ENCODE measurements at places on chromosomes 7 and 10.

- DNase-seq: no peak
These were observed 70.6 kb downstream of the REEP3 start for GRCh38 chr10:63591600-63592379.

DNA sequence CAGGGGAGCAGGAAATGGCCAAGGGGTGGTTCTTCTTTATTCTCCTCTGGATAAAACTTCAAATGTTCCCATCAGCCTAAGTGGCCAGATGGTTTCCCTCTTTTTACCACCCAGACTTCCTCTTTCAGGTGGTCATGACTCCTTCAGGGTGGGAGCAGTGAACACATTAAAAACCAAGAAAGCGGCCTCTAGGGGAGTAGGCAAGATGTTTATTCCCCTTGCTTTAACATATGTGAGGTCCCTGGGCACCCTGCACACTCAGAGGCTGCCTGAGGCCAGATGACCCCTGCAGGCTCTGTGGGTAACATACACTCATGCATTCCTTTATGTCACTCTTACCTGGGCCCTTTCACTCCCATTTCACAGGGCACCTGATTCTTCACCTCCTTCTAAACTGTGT is 357.4 kb downstream of the ABCA13 start:
- no peak for DNase-seq

- no peak for DNase-seq
These were observed 243.6 kb upstream of the RHOBTB1 start for GRCh38 chr10:61187601-61188000.

GRCh38 chr7:26337232-26337865 is 45.7 kb downstream of the SNX10 start:
- no peak for DNase-seq

GRCh38 chr10:104437226-104437625 is 83.6 kb downstream of the CFAP58 start:
- no peak for DNase-seq

DNA sequence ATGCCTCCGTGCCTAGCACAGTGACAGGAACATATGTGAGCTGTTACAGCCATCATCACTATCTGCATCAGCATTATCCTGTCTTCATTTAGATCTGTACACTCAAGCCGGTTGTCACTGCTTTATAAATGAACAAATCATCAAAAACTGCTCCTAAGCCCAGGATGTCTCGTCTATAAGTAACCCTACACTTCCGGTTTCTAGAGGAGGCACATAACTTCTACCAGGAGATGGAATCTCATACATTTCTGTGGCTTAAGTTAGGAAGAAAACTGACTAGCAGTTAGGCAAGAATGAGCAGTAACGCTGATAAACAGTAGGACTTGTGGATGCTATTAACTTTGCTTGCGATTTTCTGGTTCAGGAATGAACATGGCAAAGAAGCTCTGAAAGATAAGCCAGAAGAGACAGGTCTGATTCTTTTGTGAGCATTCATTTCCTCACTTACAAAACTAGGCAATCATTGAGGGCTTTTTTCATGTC is 1199.2 kb downstream of the SORCS3 start:
- DNase-seq: no peak

DNA sequence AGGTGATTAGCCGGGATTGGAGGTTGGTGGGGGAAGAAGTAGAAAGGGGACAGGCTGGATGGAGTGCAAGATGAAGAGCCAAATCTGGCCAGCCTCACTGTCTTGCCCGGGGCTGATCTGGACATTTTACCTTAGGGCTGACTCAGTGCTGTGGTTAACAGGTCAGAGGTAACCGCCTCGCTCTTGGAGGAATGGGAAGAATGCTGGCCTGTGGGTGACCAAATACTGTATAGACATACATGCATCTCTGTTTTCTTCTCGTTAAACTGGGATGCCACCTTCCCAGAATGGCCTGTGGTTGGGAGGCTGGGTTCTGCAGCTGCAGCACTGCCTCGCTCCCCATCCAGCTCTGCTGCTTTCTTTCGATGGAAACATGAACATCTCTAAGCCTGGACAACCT is 120.0 kb downstream of the SEC23IP start:
- DNase-seq: no peak

GRCh38 chr10:126215746-126216631 is 172.3 kb downstream of the ADAM12 start:
- no peak for DNase-seq

DNA sequence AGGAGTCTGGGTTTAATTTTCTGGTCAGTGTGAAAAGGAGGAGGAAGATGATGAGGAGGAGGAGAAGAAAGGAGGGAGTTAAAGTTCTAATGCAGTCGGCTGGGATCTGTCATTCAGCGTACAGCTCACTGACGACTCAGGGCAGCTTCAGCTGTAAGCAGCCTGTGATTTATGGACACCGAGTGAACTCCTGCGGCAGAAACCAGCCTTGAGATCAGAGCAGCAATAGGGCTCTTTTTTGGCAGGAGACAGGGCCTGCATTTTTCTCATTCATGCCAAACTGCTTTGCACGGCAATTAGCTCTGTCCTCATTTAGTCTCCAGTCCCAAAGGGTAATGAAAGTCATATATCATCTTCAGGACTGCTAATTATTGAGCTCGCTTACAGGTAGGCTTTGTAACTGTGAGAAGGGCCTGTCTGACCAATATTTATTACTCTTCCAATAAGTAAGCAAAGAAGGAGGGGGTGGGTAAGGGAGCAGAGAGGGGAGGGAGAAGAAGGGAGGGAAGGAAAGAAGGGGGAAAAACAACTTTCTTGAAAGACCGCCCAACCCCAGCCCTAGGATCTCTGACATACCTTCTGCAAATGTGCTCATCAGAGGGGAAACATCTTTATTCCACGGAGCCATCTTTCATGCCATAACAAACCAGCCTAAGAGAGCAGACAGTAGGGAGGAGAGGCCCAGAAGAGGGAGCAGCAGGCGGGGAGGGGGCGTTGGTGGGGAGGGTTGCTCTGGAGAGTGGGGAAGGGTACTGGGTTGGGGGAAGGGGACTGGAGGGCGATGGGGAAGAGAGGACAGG is 48.1 kb upstream of the COMTD1 start:
- no peak for DNase-seq

- no peak for DNase-seq
These were observed 58.9 kb downstream of the CALML3 start for GRCh38 chr10:5583525-5584175.

GRCh38 chr10:75487087-75487754 is 55.8 kb downstream of the LRMDA start:
- DNase-seq: no peak

GRCh38 chr7:143979998-143980397 is 20.1 kb upstream of the OR6B1 start:
- no peak for DNase-seq

GRCh38 chr7:130960208-130960988 is 226.4 kb upstream of the KLF14 start:
- DNase-seq: peak; percentile 75

GRCh38 chr7:15972862-15973275 is 286.4 kb upstream of the MEOX2 start:
- no peak for DNase-seq

- peak; percentile 0 for DNase-seq
These were observed 590.9 kb upstream of the ANKRD30A start for GRCh38 chr10:36534471-36535002.

GRCh38 chr10:69089638-69090599 is 2.0 kb downstream of the SRGN start:
- DNase-seq: peak; percentile 90

DNA sequence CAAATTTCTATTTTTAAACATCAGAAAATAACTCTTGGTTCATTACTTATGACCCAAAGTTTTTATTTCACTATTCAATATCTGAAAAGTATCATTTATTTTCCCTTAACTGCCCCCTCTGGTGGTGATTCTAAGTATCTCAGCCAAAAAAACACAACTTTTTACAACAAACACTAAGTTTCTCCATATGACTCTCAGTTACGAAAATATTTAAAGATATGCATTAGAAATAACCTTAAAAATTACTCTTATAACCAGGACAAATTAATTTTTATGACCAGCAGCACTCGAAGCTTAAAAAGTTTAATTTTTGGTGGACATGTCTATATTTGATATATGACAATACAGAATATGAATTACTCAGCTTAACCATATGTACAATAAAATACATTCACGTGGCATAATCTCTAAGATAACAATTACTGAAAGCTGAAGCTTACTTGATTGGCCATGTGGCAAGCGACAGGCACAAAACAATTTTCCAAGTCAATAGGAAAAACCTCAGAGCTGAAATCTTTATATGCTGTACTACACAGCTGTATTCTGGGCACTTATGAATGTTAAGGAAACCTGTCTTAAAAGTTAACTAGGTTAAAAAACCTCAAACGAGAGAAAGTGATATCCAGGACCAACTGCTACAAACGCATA is 2.3 kb downstream of the HNRNPA2B1 start:
- peak; percentile 69 for DNase-seq

- no peak for DNase-seq
These were observed 6.5 kb downstream of the HIPK2 start for GRCh38 chr7:139771001-139771956.

DNA sequence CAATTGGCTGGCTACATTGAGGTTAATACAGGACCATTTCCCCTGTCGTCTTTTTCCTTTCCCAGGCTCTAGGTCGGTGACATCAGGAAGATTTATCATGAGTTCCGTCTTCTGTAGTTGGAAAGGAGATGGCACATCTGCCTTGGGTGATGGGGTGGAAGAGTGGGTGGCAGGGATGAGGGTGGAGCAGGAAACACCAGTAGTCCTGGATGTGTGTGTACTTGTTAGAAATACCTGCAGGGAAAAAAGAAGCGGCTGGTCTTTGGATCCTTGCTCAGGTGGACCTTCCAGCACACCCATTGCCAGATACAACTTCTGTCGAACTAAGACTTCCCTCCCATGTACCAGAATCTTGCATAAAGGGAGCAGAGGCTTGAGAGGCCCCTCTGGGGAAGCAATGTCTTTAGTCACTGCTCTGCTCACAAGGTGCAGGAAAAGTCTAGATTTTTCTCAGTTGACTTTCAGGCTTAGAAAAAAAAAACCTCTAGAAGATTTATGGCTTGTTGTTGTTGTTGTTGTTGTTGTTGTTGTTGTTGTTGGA is 516.8 kb upstream of the GALNT17 start:
- DNase-seq: no peak

GRCh38 chr10:74051736-74052342 is 53.9 kb downstream of the VCL start:
- DNase-seq: no peak

GRCh38 chr7:106553446-106553836 is 107.5 kb downstream of the CCDC71L start:
- no peak for DNase-seq

DNA sequence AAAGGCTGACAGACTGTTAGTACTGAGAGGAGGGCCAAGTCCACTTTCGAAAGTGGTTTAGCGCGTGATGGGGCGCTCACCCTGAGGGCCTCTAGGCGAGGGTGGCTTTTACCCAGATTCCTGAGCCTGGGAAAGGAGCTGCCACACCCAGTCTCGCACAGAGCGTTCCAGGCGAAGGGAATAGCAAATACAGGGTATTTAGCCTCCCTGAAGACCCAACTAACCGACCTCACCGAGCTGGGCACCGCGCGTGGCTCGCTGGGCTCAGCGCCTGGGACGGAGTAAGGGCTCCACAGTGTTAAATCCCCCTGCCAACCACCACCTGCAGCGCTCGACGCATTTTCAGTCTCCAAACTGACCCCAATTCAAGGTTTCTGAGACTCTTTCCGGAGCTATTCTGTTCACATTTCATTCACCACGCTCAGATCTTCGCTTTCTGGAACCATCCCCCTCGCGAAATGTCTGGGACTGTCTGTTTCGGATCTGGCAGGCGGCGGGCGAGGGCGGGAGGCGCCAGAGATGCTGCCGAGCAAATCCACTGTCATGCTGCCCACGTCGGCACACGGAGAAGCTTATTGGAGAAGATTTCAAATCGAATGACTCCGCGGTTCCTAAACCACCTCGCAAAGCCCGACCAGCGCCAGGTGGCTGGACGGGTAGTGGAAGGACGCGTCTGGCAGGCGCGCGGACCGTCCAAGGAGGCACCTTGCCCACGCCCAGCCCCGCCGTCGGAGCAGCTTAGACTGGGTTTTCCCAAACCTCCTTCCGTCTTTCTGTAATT is 1.4 kb upstream of the OSBPL3 start:
- DNase-seq: peak; percentile 44

DNA sequence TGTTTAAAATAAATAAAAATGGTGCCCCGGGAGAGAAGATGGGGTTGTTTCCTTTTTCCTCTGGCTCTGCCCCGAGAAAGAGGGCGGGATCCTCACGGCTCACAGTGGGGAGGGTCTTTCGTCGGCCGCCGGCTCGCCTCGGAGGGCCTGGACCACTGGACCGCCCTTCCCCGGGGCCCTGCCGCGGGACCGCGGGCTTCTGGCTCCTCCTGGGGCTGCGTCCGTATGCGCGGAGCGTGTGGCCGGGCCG is 3.5 kb upstream of the IGF2BP3 start:
- DNase-seq: no peak

DNA sequence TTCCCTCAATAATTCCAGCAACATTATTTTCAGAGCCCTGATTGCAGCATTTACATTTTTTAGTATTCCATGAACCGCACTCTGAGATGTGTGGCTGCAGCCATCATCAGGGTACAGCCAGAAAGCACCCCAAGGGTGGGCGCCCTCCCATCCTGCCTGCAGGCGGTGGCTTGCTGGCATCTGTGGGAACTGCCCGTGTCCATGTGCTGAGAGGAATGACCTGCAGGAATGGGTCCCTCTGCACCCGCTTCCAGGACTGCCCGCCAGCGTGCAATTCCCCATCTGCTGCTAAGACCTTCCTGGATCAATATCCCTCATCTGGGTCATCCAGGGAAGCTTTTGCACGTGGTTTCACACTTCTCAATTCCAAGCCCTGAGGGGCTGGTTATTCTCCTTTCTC is 32.8 kb upstream of the NUB1 start:
- DNase-seq: no peak

DNA sequence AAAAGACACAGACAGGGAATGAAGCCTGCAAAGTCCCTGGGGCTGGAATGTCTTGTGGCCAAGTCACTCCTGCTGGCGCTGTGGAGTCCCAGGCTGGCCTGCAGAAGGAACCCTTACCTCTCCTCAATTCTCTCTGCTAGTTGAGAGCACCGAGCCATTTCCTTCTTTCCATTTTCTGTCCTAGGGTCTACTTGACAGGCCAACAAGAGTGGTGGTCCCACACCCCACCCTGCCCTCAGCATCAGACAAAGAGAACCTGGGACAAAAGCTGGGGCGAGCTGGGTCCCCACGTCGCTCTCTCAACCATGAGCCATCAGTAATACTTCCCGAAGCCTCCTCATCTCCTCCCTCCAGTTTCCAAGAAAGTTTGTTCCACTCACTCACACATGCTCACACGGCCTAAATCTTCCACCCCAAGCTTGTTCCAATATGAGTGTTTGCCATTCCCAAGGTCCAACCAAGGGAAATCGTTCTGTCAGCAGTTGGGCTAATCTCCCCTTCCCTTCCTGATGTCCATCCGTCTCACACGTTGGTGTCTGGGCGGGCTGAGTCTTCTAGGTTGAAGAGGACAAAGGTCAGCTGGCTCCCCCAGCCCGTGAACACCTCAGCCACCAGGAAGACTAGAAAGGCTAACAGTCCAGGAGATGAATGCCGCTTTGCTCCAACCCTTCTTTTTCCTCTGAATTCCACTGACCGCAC is 44.3 kb downstream of the CLEC2L start:
- no peak for DNase-seq
